ENCODE measurements at places on chromosomes 3 and 15.

DNA sequence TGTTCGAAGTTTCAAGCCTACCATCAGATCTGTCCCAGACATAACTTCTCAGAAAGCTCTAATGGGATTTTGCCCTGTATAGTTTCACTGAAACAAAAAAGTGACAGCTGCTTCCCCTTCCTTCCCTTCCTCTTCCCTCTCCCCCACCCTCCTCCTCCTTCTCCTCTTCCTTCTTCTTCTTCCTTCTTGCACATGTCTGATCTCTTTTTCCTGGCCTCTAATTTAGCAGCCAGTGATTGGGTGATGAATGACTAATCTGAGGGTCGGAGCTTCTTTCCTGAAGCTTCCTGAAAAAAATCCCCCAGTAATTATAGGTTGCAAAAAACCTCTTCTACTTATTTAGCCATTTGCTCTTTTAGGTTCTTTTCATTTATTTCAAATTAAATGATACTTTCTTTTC, 168.7 kb downstream of the POTEB3 start:
- DNase-seq, result no peak

DNA sequence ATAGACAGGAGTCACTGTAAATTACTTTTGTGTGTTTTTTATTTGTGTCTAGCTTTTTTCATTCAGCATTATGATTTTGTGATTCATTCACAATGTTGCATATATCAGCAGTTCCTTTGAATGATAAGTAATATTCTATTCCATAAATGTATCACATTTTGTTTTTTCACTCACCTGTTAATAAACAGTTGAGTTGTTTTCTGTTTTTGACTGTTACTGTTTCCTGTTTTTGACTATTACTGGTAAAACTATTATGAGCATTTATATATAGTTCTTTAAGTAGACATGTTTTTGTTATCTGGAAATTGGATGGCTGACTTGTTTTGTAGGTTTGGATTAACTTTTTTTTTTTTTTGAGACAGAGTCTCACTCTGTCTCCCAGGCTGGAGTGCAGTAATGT, 138.4 kb downstream of the RSRC1 start:
- no peak for DNase-seq

- DNase-seq, result no peak
These were observed 2.7 kb downstream of the MAP6D1 start for GRCh38 chr3:183822631-183823030.

DNA sequence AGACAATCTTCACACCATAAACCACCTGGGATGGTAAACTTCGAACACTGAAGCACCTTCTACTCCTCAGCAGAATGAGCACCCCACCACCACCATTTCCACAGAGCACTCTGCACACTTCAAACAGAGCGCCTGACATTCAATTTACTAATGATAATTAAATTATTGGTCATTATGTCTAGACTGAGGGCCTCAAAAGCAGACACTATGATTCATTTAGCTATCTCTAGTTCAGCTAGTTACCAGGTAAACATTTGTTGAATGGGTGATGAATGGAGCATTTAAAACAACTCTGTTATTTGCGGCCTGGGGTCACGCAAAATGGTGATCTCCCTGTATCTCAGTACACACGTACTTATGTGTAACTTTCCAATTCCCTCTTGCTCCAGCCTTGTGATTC, 40.9 kb downstream of the ACAP2 start:
- no peak for DNase-seq

DNA sequence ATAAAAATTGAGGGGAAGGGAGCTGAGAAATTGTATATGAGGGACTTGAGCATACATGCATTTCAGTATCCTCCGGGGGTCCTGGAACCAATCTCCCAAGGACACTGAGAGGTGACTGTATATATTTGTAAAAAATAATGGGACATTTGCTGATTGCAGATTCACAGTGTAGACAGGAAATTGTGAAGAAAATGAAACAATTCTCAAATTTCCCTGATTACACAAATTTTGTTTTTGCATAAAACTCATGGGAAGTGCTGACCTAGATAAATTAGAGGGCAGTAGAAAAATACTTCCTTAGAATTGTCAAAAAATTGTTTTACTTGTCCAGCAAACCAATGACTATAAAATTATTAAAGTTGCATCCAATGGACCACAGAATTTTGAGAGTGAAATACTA, 64.0 kb downstream of the IFT57 start:
- DNase-seq, result no peak

Measured in urinary bladder (tissue), 4 donors.